ENCODE measurements at places on chromosomes 3 and 15. TPM values are rescaled to one million over a fixed set of nuclear protein-coding genes. Genes with fewer than 3 reads are reported as not detected.

GRCh38 chr3:143123353-143123984 is 3.9 kb downstream of the CHST2 start:
- H3K4me1 ChIP-seq = peaks cover 40% of the 10 kb centered on the region
- no peak for DNase-seq
- peaks cover 13% of the 10 kb centered on the region for H3K36me3 ChIP-seq
- peak overlapping the region; percentile 82 for H3K27ac ChIP-seq

- peaks cover 26% of the 10 kb centered on the region for H3K4me1 ChIP-seq
- H3K36me3 ChIP-seq = no peaks in the 10 kb centered on the region
- H3K4me3 ChIP-seq = no peak overlapping the region
- no peak overlapping the region for H3K27ac ChIP-seq
- DNase-seq = no peak
- H3K27me3 ChIP-seq = peaks cover 25% of the 10 kb centered on the region
Observed at GRCh38 chr3:194206320-194206719, 70.4 kb downstream of the HES1 start.

ZNF717 gene
- 13.5 TPM for total RNA-seq

DNA sequence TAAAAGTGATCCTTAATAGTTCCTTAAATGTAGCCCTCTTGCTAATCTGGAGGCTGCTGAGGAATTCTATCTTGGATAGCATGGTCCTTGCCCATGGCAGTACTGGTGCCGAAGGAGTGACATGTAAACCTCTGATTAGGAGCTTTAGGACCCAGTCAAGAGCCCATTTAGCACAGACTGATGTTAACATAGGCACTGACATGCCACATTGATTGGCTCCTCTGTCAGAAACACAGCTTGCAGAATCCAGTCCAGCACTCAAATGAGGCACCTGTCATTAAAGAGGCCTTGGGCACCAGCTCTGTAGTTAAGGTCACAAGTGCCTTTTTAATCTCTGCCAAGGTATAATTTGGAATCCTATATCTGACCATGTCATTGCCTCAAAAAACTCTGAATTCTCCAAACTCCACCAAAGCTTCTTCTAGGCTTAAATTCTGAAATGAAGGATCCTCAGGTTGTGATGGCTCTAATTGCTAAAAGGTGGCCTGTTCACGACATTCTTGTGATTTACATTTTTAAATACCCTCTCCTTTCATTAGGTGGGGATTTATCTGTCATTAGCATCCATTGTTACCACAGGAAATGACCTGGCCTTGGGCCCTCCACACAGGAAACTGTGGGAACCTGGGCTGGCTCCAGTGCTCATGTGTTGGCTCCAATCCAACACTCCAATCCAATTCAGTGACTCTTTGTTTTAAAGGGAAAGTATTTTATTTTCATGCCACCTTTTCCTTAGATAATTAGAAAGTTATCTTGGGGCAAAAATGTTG is 57.3 kb upstream of the RNF7 start:
- no peaks in the 10 kb centered on the region for H3K36me3 ChIP-seq
- no peaks in the 10 kb centered on the region for H3K27me3 ChIP-seq
- H3K4me3 ChIP-seq = no peak overlapping the region
- H3K4me1 ChIP-seq = peaks cover 13% of the 10 kb centered on the region
- DNase-seq = no peak

POPDC2 gene
- 5.5 TPM for total RNA-seq

DNA sequence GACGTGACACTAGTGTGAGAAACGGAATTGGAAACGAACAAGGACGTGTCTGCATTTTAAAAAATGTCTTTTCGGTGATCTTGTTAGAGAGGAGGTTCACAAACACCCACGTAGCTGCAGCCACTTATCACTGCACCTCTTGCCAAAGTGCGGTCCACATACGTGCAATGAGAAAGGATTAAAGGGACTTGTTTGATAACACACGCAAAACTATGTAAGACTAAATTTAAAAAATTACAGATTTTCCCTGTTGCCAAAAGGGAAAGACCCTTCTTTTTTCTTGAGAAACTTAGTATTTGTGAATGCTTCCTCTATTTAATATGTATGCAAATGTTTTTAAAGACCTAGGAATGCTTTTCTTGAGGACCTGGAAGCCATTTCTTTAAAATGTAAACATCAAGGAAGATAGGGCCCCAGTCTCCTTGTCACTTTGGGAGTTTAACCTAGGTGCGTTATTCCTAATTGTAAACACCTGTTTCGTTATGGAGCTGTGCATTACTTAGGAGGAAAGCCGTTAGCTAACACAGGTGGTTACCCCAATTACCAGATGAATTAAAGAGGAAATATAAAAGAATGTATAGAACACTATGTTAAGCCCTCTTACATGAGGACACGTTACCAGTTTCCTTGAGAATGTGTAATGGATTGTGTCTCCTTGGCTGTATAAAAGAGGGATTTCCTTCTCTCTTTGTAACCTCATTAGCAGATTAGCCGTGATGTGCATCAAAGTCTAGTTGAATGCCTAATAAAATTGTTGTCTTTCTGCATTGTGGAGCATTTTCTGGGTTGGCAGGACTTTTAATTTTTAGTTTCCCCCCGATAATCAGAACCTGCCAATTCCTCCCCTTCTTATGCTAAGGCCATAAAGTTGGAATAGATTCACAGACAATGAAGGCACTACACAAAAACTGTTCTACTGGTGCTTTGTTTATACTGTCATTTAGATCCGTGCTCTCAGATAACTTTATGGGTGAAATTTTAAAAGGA is 1.0 kb downstream of the LEKR1 start:
- H3K27ac ChIP-seq = peak overlapping the region; percentile 96
- H3K4me1 ChIP-seq = peaks cover 21% of the 10 kb centered on the region

DNA sequence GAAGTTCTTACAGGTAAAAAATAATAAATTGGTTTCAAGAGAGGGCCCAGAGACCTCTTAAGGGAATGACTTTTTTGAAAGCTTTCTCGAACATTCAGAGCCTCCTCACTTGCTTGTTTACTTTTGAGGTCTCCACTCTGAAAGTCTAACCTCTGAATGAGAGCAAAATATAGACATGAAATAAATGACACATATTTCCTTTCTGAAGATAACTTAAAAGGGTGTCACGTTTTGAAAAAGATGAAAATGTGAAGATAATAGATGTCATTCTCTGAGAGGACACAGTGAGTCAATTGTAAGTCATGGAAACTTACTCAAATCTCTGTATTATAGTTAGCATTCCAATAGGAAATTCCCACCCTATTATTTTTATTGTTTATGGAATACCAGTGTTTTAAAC is 44.6 kb downstream of the HACD2 start:
- no peaks in the 10 kb centered on the region for H3K4me1 ChIP-seq
- DNase-seq = no peak
- no peak overlapping the region for H3K4me3 ChIP-seq
- no peaks in the 10 kb centered on the region for H3K27me3 ChIP-seq
